ENCODE measurements at places on chromosomes 2 and 18.

DNA sequence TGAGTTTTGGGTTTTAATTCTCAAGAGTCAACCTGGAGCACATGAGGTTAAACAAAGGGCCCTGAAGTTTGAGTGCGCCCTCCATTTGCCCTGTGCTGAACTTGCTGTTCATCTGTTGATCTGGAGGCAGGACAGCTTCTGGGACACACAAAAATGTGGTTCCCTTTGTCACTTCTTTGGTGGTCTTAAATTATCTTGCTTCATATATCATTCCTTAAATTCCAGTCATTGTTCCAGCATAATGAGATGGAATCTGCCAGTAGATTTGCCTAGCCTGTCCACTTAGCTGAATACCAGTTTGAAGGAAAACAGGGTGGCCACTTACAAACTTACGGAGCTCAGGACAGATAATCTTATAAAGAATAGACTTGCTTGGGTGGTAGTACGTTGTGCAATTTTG is 916 bp downstream of the CETN1 start:
- DNase-seq: no peak

- DNase-seq: no peak
These were observed 232.4 kb downstream of the CD226 start for GRCh38 chr18:69715191-69715795.

- no peak for DNase-seq
These were observed 57.8 kb downstream of the RBKS start for GRCh38 chr2:27832396-27832795.

DNA sequence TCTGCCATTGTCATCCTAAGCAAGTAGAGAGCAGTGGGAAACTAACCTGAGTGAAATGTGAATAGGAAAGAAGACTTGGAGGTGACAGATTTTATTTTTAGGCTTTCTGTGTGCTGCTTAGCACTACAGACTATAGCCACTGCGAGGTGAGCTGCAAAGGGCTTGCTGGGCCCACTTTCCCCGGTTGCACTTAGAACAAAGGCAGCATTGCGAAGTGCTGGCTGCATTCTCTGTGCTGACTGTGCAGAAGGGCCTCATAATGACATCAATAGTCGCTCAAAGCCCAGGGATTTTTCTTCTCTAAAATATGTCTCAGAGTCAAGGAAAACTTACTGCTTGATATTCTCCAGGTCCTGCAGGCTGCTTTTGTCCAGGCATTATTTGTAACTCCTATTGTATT is 592.1 kb downstream of the TDRD15 start:
- no peak for DNase-seq
